ENCODE measurements at places on chromosomes 11 and 22. TPM values are rescaled to one million over a fixed set of nuclear protein-coding genes. Genes with fewer than 3 reads are reported as not detected.

GRCh38 chr11:31798554-31799434, 12.3 kb downstream of the PAX6 start:
- peak; percentile 71 for DNase-seq
- H3K36me3 ChIP-seq, result no peaks in the 10 kb centered on the region
- no peaks in the 10 kb centered on the region for H3K4me1 ChIP-seq
- H3K27me3 ChIP-seq, result peaks cover 18% of the 10 kb centered on the region
- no peak overlapping the region for H3K27ac ChIP-seq

- no peak overlapping the region for H3K4me3 ChIP-seq
- no peak for DNase-seq
Measured at GRCh38 chr11:76793391-76794291, 10.5 kb downstream of the TSKU start.

GRCh38 chr11:14645015-14645912, 1.7 kb downstream of the PDE3B start:
- peak; percentile 66 for DNase-seq
- peak overlapping the region; percentile 91 for H3K27ac ChIP-seq
- no peaks in the 10 kb centered on the region for H3K36me3 ChIP-seq
- peaks cover 4% of the 10 kb centered on the region for H3K4me1 ChIP-seq
- no peaks in the 10 kb centered on the region for H3K27me3 ChIP-seq

DNA sequence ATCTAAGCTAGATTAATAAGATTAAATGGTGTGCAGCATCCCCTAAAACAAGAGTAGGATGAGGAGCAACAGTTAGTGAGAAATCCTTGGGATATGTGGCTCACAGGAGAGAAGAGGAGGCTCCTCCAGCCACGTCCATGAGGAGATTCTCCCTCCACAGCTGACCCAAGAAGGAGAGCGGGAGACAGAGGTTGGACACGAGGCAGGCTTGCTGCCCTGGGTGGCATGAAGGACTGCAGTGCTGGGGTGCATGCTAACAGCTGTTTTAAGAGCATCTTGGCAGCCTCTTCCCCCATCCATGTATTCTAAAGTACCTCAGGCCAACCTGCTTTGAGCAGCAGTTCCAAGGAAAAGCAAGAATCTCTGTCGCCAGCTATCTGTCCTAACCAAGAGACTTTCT, 284.4 kb upstream of the B3GAT1 start:
- no peak overlapping the region for H3K27ac ChIP-seq
- no peak overlapping the region for H3K4me3 ChIP-seq
- no peak for DNase-seq

DNA sequence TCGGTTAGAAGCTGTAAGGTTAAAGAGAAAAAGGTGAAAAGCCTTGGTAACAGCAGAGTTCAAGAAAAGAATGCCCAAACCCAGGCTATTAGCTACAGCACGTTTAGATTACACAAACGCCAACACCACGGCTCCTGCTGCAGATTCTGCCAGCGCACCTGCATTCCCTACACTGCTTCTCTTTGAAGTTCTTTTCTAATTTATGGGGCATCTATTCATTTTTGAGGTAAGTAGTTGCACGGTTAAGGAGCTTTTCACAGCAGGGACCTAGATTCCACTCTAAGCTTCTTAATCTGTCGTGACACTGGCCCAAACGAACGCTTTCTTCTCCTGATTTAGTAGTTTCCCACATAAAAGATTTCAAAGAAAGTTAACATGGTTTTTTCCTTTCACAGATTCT, 38.0 kb upstream of the CHKA start:
- peaks cover 17% of the 10 kb centered on the region for H3K36me3 ChIP-seq
- H3K4me1 ChIP-seq, result no peaks in the 10 kb centered on the region
- no peak overlapping the region for H3K27ac ChIP-seq
- no peaks in the 10 kb centered on the region for H3K27me3 ChIP-seq
- no peak overlapping the region for H3K4me3 ChIP-seq
- no peak for DNase-seq

- H3K36me3 ChIP-seq, result no peaks in the 10 kb centered on the region
- no peak overlapping the region for H3K27ac ChIP-seq
- H3K27me3 ChIP-seq, result no peaks in the 10 kb centered on the region
- no peak overlapping the region for H3K4me3 ChIP-seq
- no peak for DNase-seq
Measured at GRCh38 chr11:17766590-17766989, 32.0 kb downstream of the KCNC1 start.

- no peaks in the 10 kb centered on the region for H3K36me3 ChIP-seq
- H3K4me1 ChIP-seq, result no peaks in the 10 kb centered on the region
- H3K27ac ChIP-seq, result no peak overlapping the region
- DNase-seq, result no peak
- no peaks in the 10 kb centered on the region for H3K27me3 ChIP-seq
Measured at GRCh38 chr11:134562196-134562595, 150.2 kb upstream of the B3GAT1 start.

- no peaks in the 10 kb centered on the region for H3K4me1 ChIP-seq
- no peak for DNase-seq
- no peak overlapping the region for H3K27ac ChIP-seq
- no peaks in the 10 kb centered on the region for H3K36me3 ChIP-seq
Measured at GRCh38 chr11:66700337-66700736, 22.6 kb upstream of the RBM4B start.

GRCh38 chr22:22098457-22099193, 116.0 kb upstream of the TOP3B start:
- no peak for DNase-seq
- H3K36me3 ChIP-seq, result no peaks in the 10 kb centered on the region
- no peaks in the 10 kb centered on the region for H3K4me1 ChIP-seq
- H3K4me3 ChIP-seq, result no peak overlapping the region
- no peaks in the 10 kb centered on the region for H3K27me3 ChIP-seq

GRCh38 chr11:23732026-23732425, 764.8 kb upstream of the LUZP2 start:
- H3K27me3 ChIP-seq, result no peaks in the 10 kb centered on the region
- H3K27ac ChIP-seq, result no peak overlapping the region
- DNase-seq, result no peak
- no peaks in the 10 kb centered on the region for H3K4me1 ChIP-seq
- no peak overlapping the region for H3K4me3 ChIP-seq
- H3K36me3 ChIP-seq, result no peaks in the 10 kb centered on the region

DNA sequence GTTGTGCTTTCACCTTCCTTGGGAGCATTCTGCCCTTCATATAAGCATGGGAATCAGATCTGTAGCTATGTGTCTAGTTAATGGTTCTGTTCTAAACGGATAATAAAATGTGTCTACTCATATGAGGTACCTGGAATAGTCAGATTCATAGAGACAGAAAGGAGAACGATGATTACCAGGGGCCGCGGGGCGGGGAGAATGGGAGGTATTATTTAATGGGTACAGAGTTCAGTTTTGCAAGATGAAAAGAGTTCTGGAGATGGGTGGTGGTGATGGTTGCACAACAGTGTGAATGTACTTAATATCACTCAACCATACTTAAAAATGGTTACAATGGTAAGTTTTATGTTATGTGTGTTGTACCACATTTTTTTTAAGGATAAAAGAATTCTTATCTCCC, 10.0 kb upstream of the ABCC8 start:
- H3K27ac ChIP-seq, result no peak overlapping the region
- DNase-seq, result no peak
- no peaks in the 10 kb centered on the region for H3K4me1 ChIP-seq
- H3K27me3 ChIP-seq, result no peaks in the 10 kb centered on the region
- H3K4me3 ChIP-seq, result no peak overlapping the region

GRCh38 chr11:134275534-134276395, at the start of gene GLB1L3:
TSS of gene GLB1L3 (plus strand) at chr11:134276379. CDS start at chr11:134276741, 362 bp downstream.
- no peak within 1 kb of the TSS for H3K4me3 ChIP-seq
- no peak within 1 kb of the TSS for H3K27ac ChIP-seq
- DNase-seq, result peak; percentile 47

GRCh38 chr22:36738416-36739020, 35.0 kb upstream of the CACNG2 start:
- no peak overlapping the region for H3K27ac ChIP-seq
- no peak for DNase-seq
- H3K27me3 ChIP-seq, result no peaks in the 10 kb centered on the region
- H3K4me1 ChIP-seq, result no peaks in the 10 kb centered on the region

GRCh38 chr11:87926250-87926970, 248.8 kb downstream of the RAB38 start:
- no peaks in the 10 kb centered on the region for H3K4me1 ChIP-seq
- no peaks in the 10 kb centered on the region for H3K36me3 ChIP-seq
- H3K27me3 ChIP-seq, result no peaks in the 10 kb centered on the region
- H3K4me3 ChIP-seq, result no peak overlapping the region
- DNase-seq, result no peak

- H3K36me3 ChIP-seq, result no peaks in the 10 kb centered on the region
- peaks cover 3% of the 10 kb centered on the region for H3K4me1 ChIP-seq
- H3K27ac ChIP-seq, result no peak overlapping the region
- DNase-seq, result no peak
Measured at GRCh38 chr11:76574406-76574805, 96.1 kb downstream of the LRRC32 start.

DNA sequence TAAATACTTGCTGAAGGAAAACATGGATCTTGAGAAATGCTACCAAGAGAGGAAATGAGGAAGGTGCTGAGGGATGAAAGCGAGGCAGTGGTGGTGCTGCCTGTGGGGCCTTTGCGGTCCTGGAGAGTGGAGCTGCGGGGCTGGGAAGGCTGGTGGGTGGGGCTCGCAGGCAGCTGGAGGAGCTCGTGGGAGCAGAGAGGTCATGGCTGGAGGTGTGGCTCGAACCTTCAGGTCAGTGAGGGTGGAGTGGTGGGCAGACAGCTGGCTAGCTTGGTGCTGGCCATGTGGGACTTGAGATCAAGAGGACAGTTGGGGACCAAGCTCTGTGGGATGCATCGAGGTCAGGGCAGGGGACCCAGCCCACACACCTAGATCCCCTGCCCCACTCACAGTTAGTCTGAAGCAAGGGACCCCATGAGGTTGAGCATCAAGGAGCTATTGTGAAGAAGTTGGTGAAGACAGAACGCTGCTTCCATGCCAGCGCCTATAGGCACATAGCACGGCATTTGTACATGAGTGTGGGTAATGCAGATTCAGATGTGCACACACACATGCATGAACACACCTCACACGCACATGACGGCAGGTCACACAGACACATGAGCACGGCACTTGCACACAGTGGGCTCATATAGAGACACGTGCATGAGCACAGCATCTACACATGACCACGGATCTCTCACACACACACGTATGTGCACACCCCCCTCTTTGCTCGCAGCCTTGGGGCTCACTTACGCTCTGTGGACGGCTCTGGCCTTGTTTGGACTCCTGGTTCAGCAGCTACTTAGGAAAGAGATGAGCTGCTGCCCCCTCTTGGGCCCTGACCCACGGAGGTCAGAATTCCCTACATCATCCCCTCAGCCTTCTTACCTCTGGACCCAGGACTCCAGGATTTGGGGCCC, 30.4 kb downstream of the SHANK3 start:
- no peak for DNase-seq
- no peaks in the 10 kb centered on the region for H3K27me3 ChIP-seq
- H3K4me3 ChIP-seq, result no peak overlapping the region
- peaks cover 8% of the 10 kb centered on the region for H3K4me1 ChIP-seq
- H3K36me3 ChIP-seq, result peaks cover 21% of the 10 kb centered on the region
- H3K27ac ChIP-seq, result no peak overlapping the region

Gene MMP13
- total RNA-seq, result not detected

Gene PLAAT4
- 133 TPM for total RNA-seq

Gene RNF215
- 19.7 TPM for total RNA-seq

Gene PGGHG
- total RNA-seq, result 63.3 TPM

Gene DHCR7
- total RNA-seq, result 138 TPM

Gene MS4A14
- total RNA-seq, result 0.88 TPM

Gene ACAT1
- total RNA-seq, result 47.6 TPM

All from lung (tissue), 17 donors.